Memory B cell (primary cell): ENCODE measurements at places on chromosomes 11 and 22.

DNA sequence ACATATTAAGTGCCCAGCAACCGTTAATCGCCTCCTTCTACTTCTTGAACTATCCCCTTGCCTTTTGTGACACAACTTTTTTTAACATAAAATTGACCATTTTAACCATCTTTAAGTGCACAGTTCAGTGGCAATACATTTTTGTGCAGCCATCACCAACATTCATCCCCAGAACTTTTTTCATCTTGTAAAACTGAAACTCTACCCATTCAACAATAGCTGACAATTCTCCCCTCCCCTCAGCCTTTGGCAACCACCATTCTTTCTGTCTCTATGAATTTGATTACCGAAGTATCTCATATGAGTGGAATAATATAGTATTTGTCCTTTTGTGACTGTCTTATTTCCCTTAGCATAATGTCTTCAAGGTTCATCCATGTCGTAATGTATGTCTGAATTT lies 66.0 kb downstream of the MICAL2 start:
- no peak for DNase-seq

DNA sequence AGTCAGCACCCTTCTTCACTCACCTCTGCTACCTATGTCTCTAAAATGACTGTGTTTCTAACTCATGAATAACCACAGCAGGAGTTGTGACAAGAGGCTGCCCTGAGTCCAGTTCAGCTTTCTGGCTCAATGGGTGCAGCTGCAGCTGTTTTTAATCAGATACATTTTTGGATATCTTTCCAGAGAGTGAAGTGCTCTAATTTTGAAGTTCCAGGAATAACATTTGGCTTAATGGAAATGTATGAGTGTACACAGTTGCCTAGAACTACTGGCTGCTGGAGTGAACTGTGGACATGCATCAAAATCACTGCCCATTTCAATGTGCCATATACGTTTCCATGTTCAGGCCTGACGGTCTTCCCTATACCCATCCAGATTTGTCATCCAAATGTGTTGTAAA lies 769.5 kb upstream of the ANO3 start:
- no peak for DNase-seq

GRCh38 chr22:35467681-35468434 lies 67.9 kb downstream of the MCM5 start:
- no peak for DNase-seq

GRCh38 chr22:27473533-27473932 lies 328.0 kb downstream of the MN1 start:
- DNase-seq = no peak

- peak; percentile 68 for DNase-seq
Measured at GRCh38 chr11:113305440-113306336, 8.7 kb upstream of the TTC12 start.

DNA sequence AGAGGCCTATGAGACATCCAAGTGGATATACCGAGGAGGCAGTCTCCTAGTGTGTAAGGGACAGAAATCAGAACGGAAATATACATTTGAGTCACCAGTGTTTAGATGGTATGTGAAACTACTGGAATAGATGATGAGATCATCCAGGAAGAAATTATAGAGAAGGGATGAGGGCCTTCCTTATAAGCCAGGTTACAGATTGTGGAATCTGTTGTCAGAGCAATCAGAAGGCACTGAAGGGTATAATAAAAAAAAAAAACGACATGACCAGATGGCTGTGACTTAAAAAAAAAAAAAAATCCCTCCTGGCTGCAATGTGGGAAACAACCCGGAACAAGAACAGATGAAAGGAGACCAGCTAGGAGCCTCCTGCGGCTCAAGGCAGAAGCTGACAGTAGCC lies 2.7 kb downstream of the MAJIN start:
- DNase-seq = no peak
